ENCODE measurements at places on chromosomes 16 and 17.

- no peak for DNase-seq
Measured at GRCh38 chr16:67632415-67633172, 12.3 kb upstream of the CARMIL2 start.

- DNase-seq: peak; percentile 92
Measured at GRCh38 chr17:143785-144281, 6.5 kb downstream of the SCGB1C2 start.

GRCh38 chr16:17574256-17574655, 103.5 kb upstream of the XYLT1 start:
- DNase-seq: no peak

DNA sequence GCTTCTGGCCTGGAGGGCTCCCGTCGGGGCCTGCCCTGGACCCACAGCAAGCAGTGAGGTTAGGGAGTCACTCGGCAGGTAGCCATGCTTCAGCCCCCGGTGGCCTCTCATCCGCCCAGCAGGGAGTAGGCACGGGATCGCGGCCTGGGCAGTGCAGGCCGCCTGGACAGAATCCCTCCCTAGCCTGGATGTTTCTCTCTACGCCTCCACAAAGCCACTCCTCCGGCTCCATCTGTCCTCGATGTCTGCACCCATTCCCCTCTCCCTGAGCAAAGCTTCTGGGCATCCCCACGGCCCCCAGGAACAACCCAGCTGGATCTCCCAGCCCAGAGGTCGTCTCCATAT, 145.2 kb downstream of the RBFOX3 start:
- DNase-seq: no peak

GRCh38 chr16:66473051-66473571, 46.0 kb downstream of the BEAN1 start:
- no peak for DNase-seq

GRCh38 chr17:81553616-81554181, 1.5 kb upstream of the FAAP100 start:
- DNase-seq: no peak

- DNase-seq: peak; percentile 55
Measured at GRCh38 chr16:75193730-75194444, 13.1 kb downstream of the CTRB2 start.

- DNase-seq: no peak
Measured at GRCh38 chr16:66551788-66552285, 539 bp upstream of the CKLF start.

DNA sequence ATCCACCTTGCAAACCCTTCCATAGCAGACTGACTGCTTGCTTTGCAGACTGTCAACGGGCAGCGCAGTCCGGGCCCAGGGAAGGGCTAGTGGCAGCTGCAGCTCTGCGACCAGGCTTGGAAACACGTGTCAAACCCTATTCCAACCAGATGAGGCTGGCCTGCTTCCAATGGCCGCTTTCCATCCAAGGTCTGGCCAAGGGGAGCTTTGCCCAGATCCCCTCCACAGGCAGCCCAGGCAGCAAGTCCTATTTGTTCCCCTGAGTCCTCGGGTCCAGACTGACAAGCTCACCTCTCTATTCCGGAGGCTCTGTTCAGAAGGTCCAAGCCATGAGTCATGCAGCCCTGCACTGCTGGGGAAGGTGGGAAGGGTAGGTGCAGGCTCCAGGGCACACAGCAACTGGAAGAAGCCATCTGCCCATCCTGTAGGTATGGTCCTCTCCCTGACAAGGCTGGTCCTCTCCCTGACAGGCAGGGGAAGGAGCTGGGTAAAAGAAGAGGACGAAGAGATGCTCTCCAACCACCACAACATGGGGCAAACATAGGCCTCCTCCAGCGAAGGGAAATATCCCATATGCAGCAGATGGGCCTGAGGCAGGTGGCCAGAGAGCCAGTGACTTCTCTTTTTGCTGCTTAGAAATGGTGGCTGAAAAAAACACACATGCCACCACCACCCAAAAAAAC, 22.6 kb upstream of the AXIN2 start:
- no peak for DNase-seq

GRCh38 chr17:7841396-7841914, 7.4 kb downstream of the KDM6B start:
- peak; percentile 93 for DNase-seq

- DNase-seq: peak; percentile 79
Measured at GRCh38 chr17:77145612-77146245, 5.0 kb downstream of the SEC14L1 start.

GRCh38 chr17:5413682-5414081, 5.8 kb downstream of the NUP88 start:
- DNase-seq: no peak

DNA sequence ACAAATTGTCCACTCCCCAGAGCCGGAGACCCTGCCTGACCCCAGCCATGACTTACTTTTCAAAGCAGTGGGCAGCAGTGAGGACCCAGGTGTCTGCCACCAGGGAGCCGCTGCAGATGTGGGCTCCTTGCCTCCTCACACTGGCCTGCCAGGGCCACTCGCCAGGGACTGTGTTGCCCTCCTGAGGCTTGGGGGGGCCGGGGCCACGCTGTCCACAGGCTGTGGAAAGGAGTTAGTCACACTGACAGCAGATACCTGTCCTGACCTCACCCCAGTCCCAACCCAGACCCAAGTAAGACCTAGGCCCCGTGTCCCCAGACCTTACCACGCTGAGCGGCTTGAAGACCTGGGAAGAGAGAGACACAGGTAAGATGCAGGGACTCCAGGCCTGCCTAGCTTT, 1.3 kb downstream of the PRSS53 start:
- no peak for DNase-seq

DNA sequence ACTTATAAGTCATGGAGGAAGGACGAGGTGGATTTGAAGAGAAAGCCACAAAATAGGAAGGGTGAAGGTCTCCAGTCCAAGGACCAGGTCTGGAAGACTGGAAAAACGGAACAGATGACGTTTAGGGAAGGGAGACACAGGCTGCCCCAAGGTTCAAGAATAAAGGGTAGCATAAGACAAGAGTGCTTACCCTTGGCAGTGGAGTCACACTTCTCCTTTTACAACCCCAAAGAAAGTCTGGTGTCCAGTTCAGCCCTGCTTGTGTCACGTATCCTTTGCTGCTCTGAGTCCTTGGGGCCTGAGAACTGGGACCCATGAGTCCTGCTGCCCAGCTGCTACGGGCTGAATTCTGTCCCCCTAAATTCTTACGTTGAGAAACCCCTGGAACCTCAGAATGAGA, 13.0 kb upstream of the GGA2 start:
- no peak for DNase-seq

DNA sequence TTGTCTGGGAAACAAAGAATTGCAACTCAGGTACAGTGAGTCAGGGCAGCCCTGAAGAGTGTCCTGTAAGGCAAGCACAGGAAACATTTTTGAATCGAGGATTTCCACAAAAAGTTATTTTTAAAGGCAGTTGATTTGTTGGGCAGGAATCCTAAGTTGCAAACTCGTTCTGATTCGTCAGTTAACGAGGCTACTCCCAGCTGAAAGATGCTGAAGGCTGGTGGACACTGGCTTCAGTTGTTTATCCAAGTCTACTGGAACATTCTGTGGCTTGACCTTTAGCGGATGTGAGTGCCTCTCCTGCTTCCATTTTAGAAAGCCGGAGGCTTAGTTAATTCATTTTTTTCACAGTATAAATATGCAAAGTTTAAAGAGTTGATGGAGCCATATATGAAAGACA, 84.2 kb downstream of the KCNJ12 start:
- DNase-seq: no peak

- DNase-seq: no peak
Measured at GRCh38 chr17:33647956-33648355, 354.9 kb upstream of the ASIC2 start.

GRCh38 chr17:2706911-2707510, 4.6 kb downstream of the CLUH start:
- DNase-seq: no peak

GRCh38 chr16:84704253-84704652, 4.5 kb downstream of the USP10 start:
- DNase-seq: no peak

GRCh38 chr16:8572919-8573724, 17.2 kb downstream of the TMEM114 start:
- DNase-seq: no peak

DNA sequence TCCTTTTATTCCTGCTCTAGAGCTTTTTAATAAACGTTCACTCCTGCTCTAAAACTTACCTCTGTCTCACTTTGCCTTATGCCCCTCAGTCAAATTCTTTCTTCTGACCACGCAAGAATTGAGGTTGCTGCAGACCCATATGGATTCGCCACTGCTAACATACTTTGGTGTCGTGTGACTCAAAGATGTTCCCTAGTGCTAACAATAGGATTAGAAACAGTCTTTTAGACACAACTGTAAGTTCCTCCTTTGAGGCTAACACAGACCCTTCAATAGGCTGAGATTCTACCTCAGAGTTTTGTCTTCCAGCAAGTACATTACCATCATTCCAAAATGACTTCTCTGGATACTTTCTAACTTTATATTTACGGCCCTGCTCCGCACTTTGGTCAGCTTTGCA, 149.5 kb upstream of the COX10 start:
- no peak for DNase-seq

DNA sequence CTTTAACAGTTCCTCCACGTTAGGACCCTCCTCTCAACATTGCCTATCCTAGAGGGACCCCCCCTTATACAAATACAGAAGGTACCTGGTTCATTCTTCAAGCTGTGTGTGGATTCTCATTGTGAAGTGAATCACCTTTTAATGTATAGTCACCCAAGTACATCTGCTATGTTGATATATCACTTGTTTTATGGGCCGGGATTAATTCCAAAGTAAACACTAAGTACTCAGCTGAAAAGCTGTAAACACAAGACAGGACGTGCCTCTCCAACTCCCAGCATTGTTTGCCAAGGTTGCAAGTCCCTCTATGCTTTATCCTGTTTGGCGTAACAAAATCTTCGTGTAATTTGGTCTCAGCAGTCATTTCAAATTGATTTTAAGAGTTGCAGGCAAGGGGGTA, 123.6 kb downstream of the RBFOX1 start:
- no peak for DNase-seq

DNA sequence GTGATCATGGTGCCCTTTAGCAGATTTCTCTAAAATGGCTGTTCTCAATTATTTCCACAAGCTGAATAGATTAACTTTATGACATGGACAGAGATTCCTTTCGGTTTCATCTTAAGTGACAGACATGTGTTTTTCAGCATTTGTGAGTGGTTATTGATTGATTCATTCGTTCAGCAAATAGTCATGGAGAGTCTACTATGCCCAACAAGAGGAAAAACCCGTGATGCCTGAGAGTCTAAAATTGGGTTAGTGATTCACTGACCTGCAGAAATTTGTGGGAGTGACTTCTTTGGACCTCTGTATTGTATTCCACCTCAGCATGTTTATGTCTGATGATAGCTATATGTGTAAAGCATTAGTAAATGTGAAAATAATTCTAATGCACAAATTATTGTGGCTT, 28.0 kb upstream of the DUSP14 start:
- no peak for DNase-seq

DNA sequence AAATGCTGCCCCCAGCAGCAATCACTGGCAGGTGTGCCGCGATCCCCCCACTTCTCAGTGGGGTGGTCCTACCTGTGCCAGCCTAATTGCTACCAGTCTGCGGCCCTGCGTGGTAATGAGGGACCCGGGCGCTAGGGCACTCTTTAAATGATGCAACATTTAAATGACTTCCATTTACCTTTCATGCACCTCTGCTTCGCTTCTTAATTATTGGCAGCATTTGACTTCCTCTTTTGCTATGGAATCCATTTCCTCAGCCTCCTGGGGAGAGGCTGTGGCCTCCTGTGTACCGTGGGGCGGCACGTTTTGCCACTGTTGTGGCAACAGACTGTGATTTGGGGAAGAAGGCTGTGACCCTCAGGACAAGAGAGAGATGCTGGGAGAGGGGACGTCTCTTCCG, 86.1 kb downstream of the RPA1 start:
- no peak for DNase-seq

- no peak for DNase-seq
Measured at GRCh38 chr17:31560616-31561235, 169.3 kb downstream of the RAB11FIP4 start.

DNA sequence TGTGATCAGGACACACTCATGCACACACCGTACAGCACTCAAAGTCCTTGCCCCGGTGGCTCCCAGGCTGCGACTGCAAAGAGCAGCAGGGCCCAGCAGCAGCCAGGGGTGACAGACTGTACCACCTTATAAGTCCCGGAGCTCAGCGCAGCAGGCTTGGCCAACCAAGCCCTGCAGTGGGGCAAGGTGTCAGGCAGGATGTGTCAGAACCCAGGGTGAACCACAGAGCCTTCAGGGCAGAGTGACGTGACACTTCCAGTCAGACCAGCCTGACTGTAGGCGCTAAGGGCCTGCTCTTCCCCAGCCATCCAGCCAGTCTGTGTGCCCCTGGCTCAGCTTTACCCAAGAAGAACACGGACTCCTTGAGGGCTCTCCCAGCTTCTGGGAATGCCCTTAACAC, 204.1 kb downstream of the COPRS start:
- DNase-seq: no peak

DNA sequence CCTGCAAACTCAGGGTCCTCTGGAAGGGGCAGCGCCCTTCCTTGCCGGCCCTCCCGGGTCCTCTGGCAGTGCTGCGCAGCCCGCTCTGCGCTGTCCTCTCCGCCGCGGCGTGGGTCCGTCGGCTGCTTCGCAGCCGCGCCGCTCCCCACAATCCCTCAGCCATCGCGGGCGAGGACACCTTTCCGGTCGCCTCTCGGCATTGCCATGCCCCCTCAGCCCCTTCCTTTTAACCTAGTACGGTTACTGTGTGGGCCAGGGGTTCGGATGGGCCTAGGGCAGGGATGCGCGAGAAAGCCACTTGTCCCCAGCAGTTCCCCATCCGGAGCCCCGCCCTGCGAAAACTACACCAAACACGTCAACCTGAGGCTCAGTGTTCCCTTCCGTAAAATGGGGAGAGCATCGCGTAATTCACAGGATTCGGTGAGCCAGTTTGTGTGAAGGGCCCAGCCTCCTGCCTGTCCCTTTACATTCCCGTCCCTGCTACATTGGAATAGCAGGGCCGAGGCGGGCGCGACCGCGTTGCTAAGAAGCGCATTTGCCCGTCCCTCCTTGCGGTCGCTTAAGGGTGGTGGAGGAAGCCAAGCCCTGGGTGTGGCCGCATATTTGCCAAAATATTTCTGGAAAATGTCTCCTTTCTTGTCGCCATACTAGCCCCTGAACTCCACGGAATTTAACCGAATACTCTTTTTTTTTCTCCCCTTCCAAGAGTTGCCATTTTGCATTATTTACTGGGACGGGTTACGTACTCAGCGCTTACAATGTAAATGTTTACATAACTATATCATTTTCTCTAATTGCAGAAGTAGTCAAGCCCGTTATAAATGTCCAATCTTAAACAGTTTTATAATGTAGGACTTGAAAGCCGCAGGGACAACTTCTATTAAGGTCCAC, 13.2 kb downstream of the COPZ2 start:
- DNase-seq: peak; percentile 90

- no peak for DNase-seq
Measured at GRCh38 chr17:28982131-28982793, 23.6 kb downstream of the SEZ6 start.

GRCh38 chr16:200388-200787, 20.1 kb downstream of the HBQ1 start:
- DNase-seq: no peak

- DNase-seq: no peak
Measured at GRCh38 chr16:62853887-62854286, 817.6 kb upstream of the CDH8 start.

All from upper lobe of right lung (tissue), 1 donor.